ENCODE measurements at places on chromosomes 4 and X.

- no peak for DNase-seq
These were observed 26.8 kb upstream of the SPARCL1 start for GRCh38 chr4:87555773-87556619.

DNA sequence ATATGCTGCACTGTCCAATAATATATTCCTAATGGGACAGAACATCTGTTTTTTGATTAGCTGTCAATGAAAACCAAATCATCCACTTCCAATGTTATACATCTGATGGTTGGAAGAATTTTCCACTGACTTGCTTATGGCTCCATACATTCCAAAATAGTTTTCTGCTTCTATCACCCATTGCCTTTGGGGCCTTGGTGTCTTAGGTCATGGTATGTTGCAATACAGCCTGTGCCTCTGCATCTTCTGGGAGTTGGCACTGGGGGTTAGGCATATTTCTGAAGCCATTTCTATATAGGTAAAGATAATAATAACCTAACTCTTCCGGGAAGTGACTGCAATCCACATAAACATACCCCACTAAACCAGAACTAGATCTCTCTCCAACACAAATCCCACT, 53.2 kb upstream of the NR3C2 start:
- DNase-seq, result no peak

DNA sequence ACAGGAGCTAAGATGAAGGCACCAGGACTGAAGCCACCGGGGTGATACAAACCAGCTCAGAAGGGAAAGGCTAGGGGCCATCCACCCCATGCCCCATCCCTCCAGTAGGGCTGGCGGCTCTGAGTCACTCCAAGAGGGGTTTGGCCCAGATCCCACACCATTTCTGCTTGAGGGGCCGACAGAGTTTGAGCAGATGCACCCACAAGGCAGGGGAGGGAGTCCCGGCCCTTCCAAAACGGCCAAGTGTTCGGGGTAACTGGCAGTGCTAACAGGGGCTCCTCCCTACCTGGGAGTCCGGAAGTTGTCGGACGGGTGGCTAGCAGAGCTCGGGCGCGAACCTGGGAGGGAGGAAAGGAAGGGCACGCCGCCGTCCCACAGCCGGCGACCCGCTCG, 412 bp downstream of the SLC10A3 start:
- peak; percentile 9 for DNase-seq

DNA sequence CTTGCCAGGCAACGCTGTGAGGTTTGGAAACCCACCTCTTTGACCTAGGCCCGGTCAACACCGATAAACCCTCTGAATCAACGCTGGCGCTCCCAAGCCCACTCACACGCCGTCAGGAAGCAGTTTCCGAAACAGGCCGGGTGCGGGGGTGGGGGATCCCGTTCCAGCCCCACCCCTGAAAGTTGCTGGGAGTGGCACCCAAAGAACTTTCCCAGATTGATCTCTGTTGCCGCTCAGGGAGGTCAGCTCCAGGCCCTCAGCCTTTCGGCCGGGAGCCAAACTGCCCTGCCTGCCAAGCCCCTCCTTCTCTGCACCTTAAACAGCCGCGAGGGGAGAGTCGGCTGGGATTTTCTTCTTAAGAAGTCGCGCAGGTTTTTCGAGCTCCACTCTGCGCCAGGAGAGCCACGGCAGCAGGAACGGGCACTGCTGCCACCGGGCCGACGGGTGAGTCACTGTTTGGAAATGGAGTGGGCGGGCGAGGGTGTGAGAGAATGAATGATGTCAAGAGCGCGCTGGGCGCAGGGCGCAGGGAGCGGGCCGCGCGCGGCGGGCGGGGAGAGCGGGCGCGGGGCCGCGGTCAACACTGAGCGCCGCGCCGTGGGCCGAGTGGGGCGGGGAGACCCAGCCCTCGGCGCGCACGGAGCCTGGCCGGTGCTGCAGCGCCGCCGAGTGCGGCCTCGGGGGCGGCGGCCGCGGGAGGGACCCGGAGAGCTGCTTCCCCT, at the start of gene SGMS2:
Gene SGMS2, plus strand, starts transcription at position 583 of the 722 bp plus-strand sequence. CDS start 70,622 bp downstream, outside the sequence.
- no peak for DNase-seq

DNA sequence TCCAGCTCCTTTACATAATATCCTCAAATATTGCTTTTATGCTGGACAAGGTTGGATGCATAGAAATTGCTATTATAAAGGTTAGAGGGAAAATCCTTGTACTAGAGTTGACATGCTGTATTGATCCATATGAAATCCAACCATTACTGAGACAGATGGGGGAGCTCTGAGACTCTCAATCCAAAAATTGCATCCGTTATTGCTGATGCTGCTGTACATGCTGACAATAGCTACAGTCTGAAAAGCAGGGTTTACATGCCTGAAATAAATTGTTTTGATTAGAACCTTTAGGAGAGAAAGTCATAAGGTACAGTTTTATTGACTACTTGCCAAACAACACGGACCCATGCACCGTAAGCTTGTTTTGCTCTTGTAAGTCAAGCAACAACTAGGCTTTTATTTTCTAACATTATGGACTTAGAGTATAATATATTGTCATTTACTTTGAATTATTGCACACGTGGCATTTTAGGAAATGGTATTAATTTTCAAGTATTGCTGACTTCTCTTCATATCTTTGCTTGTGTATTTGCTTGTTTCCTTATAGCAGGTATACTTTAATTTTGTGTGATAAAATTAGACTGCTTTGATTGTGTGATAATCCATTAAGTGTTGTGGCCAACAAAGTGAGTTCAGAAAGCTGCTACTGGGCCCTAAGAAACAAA, 1365.2 kb downstream of the STIM2 start:
- DNase-seq, result no peak

GRCh38 chrX:47918274-47918673, 81.6 kb downstream of the ZNF81 start:
- DNase-seq, result no peak

- no peak for DNase-seq
These were observed 15.6 kb downstream of the BST1 start for GRCh38 chr4:15718465-15718864.

DNA sequence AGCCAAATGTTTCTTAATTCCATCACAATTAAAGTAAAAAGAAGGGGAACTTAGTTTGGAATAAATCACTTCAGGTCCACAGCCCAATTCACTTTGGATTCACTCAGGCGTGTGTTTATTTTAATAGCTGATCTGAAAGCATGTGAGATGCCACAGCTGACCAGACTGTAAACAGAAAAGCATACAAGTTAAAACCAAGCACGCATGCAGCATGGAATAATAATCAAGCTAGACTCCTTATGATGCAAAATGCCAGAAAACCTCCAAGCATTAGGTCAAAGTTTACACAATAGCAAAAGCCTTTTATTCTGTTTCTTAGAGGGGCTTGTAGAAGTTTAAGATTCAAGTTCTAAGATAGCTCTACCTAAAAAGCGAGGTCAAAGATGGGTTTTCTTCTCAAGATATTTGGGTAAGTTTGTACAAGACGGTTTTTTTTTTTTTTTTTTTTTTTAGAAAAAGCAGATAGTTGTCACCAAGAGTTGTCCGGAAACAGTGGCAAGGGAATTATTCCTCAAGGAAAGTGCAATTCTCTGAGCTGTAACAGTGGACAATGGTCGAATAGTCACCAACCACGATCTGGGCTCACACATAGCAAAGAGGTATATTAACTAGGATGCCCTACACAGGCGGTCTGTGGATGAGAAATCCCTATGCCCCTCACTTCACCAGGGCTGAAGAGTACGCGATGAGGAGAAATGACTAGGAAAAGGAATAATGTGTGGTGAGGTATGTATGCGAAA, 763 bp upstream of the PRRG1 start:
- no peak for DNase-seq

All from activated CD4-positive, CD25-positive, alpha-beta regulatory T cell (primary cell).